ENCODE measurements at places on chromosomes 11 and 22. TPM values are rescaled to one million over a fixed set of nuclear protein-coding genes. Genes with fewer than 3 reads are reported as not detected.

TIRAP gene
- total RNA-seq, result 5.8 TPM

NELL1 gene
- 2.6 TPM for total RNA-seq

CARD18 gene
- not detected for total RNA-seq

E2F8 gene
- 5.6 TPM for total RNA-seq

KDELR3 gene
- total RNA-seq, result 4.5 TPM

HIPK3 gene
- total RNA-seq, result 23.0 TPM

EHF gene
- 1.4 TPM for total RNA-seq

BBOX1 gene
- not detected for total RNA-seq

SELENOM gene
- total RNA-seq, result 14.6 TPM

Data from H7 (cell line).